ENCODE measurements at places on chromosomes 3 and 15.

GRCh38 chr3:24573576-24573975, 78.9 kb upstream of the THRB start:
- DNase-seq, result no peak

GRCh38 chr3:150439657-150440056, 31.6 kb downstream of the TSC22D2 start:
- no peak for DNase-seq

- no peak for DNase-seq
Measured at GRCh38 chr3:72312339-72312738, 527.4 kb upstream of the PROK2 start.

DNA sequence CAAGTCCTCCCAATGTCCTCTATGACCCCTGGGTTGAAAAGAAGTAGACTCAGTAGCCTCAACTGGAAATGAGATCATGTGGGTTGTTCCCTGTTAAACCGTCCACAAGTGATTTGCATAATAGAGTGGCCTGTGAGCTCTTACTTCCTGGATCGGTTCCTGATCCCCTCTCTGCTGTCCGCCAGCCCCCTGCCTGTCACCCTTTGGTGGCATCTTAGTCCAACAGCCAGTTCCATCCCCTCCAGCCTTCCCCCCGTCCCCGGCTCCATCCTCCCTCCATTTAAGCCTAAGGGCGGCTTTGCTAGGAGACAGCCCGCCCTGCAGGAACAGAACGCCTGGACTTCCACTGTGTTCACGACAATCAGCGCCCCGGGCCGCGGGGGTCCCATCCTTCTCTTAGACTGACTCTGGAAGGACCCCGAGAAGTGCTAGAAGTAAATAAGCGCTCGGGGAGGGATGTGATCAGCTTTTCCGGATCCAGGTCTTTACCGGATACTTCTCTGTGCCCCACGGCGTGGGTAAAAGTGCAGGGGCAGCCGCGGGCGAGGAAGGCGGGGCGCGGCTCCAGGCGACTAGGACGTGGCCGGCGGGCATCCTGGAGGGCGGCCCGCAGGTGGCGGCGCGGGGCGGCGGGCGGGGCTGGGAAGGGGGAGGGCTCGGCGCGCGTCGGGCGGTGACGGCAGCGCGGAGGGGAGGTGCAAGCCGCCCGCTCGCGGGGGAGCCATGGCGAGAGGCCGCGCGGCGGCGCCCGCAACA, 51.2 kb upstream of the ULK4 start:
- no peak for DNase-seq

DNA sequence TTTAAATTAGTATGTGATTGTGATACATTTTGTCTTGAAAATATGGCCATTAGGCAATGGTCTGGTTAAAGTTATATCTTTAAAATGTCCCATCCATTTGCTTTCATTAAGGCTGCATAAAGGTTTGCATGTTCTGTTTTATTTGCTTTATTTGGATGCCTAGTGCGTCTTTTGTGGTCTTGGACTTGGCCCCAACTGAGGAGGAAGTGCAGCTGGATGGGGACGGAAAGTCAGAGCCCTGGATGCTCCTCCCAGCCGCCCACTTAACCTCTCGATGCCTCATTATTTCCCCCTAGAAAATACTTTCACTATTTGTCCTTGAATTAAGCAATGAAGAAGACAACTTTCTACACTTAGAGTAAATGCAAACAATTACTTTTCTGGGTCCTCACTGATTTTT, 898.2 kb downstream of the MCTP2 start:
- DNase-seq, result no peak

DNA sequence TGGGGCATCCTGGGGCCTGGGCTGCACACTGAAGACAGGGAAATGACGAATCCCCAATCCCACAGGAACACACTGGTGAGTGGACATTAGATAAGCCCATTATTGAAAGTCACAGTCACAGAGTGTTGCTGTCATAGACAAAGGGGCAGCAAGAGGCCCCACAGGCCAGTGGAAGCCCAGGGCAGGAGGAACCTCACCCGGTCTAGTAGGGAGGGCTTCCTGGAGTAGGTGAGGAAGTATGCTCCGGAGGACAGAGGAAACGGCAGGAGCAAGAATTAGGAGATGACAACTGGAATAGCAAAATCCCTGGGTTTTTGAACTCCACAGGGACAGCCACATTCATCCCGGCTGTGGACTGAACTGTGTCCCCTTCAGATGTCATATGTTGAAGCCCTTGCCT, 101.2 kb downstream of the TPRA1 start:
- no peak for DNase-seq

- no peak for DNase-seq
Measured at GRCh38 chr3:128277378-128278069, 124.2 kb downstream of the EEFSEC start.

GRCh38 chr15:68586274-68586961, 7.6 kb downstream of the CORO2B start:
- DNase-seq, result no peak

DNA sequence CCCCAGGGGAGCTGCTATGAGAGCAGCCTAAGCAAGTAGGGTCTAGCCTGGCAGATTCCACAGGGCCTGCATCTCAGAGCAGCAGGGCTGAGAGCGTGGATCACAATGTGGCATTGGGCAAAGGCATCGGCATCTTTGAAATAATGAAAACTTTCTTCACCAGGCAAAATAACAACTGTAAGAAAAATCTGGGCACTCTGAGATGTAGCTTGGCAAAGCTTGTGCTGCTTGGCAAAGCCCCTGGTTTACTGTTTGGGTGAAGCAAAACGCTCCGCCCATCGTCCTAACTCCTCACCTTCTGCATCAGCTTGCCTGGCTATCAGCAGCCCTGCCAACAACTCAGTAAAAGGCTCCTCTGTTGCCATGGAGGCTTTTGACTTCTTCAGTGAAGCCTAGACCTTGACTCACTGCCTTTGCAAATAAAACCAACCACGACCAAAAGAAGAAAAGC, 212.8 kb upstream of the EIF1B start:
- DNase-seq, result no peak

- DNase-seq, result no peak
Measured at GRCh38 chr3:88263417-88264100, 113.8 kb downstream of the C3orf38 start.

GRCh38 chr15:75203017-75203907, 1.6 kb downstream of the C15orf39 start:
- no peak for DNase-seq

- DNase-seq, result no peak
Measured at GRCh38 chr15:79030470-79030869, 60.1 kb downstream of the RASGRF1 start.

Measured in brain pericyte (primary cell).